Choroid plexus epithelial cell (primary cell): ENCODE measurements at places on chromosomes 4 and X.

GRCh38 chr4:125016892-125017299 is 297.9 kb upstream of the FAT4 start:
- DNase-seq: no peak

GRCh38 chr4:68390205-68390935 is 40.5 kb upstream of the YTHDC1 start:
- peak; percentile 3 for DNase-seq

GRCh38 chr4:112951362-112952312 is 97.8 kb upstream of the ANK2 start:
- peak; percentile 40 for DNase-seq

DNA sequence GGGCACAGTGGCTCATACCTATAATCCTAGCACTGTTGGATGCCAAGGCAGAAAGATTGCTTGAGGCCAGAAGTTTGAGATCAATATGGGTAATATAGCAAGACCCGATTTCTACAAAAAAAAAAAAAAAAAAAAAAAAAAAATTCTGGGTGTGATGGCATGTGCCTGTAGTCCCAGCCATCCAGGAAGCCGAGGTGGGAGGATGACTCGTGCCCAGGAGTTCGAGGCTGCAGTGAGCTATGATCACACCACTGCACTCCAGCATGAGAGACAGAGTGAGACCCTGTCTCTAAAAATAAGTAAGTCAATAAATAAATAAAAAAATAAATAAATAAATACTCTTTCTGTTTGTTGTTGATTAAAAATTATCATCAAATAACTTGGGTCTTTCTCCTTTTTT is 62.4 kb upstream of the BMPR1B start:
- DNase-seq: no peak

- DNase-seq: no peak
These were observed 113.1 kb downstream of the SHROOM4 start for GRCh38 chrX:50700921-50701320.

DNA sequence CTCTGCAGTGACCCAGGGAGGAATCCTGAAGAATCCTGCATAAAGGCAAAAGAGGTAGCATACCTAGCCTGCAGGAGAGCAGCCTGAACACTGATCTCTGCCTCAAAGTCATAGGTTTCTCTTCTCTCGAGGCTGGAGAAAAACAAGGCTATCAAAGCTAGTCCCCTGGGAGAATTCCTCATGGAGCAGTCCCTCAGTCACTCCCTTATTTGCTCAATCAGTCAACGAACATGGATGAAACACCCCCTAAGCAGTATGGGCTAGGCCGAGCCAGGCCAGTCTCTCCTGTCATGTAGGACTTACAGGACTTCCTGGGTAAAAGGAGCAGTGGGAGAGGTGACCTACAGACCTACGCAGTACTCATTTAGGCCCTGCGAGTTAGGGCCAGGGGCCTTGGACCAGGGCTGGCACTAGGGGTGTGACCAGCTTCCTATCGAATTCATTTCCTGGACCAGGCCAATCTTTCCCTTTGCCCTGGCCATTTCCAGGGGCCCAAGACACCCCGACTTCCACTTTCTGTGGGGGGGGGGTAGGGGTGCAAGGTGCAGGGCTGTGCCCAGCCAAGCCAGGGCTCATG is 164.1 kb downstream of the EFNB1 start:
- no peak for DNase-seq

DNA sequence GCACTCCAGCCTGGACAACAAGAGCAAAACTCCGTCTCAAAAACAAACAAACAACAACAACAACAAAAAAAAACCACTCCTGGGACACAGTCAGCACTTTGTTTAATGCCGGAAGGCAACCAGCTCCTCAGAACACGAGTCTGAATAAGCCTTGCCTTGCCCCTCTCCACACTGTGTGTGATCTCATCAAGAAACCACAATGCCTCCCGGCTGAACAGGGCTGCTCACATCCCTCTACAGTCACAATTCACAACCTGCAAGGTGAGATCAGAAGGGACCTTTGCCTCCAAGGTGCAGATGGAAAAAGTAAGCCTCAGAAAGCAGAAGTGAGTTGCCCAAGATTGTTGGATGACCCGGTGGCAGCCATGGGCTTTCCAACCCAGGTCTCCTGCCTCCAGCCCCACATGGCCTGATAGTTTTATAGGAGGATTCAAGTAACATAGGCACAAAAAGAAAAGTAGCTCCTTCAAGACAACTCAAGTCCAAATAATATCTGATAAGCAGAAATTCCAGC is 80.8 kb downstream of the JAKMIP1 start:
- no peak for DNase-seq

DNA sequence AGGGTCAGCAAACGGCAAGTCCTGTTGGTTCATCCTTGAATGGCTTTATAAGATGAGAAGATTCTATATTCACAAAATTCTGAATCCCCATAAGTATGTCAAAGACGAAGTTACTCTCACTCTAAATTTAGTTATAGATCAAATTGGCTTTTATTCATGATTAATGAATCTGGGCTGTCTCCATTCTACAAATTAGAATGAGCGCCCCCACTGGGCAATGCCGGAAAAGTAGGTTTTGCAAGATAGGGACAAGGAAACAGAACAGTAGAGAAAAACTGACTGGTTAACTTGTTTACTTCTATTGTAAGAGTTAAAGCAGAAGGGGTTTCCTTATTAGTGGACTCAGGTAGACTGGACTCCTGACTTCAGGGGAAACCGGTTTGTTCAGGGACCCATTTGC is 100.3 kb downstream of the F11 start:
- DNase-seq: no peak

- DNase-seq: peak; percentile 73
These were observed 105.7 kb downstream of the PSAPL1 start for GRCh38 chr4:7328913-7329638.

DNA sequence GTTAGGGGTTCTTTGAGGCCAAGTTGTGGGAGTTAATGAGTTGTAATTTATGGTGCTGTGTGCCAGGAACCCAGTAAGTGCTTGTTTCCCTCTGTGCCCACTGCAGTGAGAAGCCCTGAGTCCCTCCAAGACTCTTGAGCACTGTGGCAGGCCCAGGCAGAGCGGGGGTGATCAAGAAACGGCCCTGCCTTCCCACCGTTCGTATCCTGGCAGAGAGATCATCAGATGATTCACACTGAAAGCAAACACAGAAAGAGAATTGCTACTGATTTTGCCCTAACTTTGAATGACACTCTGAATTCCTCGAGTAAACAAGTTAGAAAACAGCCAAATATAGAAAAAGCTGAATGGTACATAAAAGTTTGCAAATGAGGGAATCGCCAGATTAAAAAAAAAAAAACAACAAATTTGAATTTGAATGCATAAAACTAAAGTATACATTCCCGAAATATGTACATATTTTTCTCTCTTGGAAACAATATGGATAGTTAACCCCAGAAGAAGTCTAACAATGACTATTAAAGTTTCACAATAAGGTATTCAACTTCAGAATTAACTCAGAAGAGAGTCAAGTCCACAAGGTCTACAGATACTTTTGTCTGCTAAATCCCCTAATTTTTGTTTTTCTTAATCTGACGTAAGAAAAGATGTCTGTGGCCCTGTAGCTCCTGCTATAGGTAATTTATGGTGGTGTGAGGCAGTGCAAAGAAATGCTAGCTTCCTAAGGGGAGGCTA is 71.8 kb downstream of the AFAP1 start:
- DNase-seq: no peak

DNA sequence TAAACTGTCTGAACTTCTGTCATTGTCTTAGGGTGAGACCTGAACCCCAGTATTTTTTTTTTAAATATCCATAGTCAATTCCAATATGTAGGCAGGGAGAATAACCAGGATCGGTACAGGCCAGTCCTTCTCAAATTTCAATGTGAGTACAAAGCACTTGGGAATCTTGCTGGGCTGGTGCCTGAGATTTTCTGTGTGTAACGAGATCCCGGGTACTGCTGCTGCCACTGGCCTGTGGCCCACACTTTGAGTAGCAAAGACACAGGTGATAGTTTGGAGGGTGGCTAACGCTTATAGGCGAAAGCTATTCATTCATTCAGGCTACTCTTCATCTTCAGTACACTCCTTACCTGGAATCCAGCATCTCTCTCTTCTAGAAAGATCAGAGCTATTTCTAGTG is 923.6 kb upstream of the TENM3 start:
- no peak for DNase-seq

DNA sequence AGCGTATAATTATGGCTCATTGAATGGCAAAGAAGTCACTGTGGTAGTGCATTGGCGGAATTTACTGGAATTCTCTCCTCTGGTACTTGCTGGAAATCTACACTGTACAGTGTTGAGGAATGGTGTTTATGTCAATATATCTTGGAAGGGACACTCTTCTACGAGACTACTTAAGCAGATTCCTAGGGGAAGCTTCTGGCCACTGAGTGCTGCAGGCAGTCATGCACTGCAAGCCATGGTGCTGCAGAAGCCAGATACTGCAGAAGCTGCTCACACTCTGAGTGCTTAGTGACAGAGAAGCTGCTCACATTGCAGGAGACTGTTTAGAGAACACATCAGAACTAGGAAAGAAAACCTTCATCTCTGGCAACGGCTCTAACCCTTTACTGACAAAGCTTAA is 725.0 kb downstream of the CCSER1 start:
- no peak for DNase-seq

- DNase-seq: no peak
These were observed 3.0 kb downstream of the BMP15 start for GRCh38 chrX:50913520-50913919.

DNA sequence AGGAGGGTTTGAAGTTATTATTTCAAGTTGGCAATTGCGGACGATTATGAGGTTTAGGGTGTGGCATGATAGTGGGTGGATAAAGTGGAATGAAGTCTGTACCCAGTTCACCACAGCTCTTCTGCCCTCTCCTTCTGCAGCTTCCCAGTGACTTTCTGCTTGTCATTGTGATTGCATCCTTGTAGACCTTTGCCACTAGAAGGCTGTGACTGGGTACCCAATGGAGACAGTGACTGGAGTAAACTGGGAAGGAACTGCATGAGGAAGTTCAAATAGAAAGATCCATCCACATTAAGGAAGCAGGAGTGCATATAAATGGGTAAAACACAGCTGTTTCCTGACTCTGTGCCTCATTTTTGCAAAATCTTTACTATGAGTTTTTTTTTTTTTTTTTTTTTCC is 53.5 kb upstream of the SPANXN3 start:
- DNase-seq: no peak

GRCh38 chrX:121161501-121161933 is 114.1 kb downstream of the GLUD2 start:
- no peak for DNase-seq

DNA sequence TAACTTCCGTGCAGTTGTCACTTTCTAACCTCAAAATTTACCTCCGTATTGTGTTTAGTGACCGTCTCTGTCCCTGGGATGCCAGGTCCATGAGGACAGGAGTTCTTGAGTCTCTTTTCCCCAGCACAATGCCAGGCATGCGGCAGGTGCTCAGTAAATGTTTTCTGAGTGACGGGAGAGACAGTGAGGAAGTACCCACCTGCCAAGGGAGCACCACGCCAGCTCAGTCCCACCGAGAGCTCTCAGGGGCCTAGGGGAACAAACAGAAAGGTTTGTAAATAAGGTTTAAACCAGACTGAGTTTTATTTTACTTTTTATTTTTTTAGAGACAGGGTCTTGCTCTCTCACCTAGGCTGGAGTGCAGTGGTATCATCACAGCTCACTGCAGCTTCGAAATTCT is 81.5 kb upstream of the NKX1-1 start:
- DNase-seq: no peak

- no peak for DNase-seq
These were observed 165.2 kb downstream of the CORIN start for GRCh38 chr4:47672696-47673095.

- no peak for DNase-seq
These were observed 312.7 kb upstream of the GATB start for GRCh38 chr4:152073351-152074087.

DNA sequence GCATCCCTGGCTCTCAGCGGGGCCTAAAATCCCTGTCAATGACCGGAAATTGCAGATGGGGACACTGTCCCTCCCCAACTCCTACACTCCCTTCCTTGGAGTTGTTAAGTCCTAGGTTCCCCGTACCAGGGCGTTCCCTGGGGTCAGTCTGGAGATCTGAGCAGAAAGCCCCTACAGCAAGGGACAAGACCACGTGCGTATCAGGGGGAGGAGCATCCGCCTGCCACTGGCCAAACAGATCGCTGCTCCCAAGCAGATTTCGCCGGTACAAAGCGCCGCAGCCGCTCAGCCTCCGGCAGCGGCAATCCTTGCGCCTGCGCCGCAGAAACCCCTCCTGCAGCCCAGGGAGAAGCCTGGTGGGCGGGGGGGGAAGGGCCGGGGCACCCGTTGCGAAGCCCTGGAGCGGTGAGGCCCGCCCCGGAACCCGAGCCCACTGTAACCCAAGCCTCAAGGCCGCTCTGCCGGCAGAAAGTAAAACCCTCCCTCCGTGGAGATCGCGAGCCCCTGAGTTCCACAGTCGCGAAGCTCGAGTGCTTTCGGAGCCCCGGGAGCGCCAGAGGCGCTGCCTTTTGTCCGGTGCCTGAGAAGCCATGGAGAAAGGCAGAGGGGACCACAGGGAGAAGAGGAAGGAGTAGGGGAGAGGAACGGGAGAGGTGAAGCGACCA is 2.7 kb downstream of the CRMP1 start:
- peak; percentile 4 for DNase-seq

DNA sequence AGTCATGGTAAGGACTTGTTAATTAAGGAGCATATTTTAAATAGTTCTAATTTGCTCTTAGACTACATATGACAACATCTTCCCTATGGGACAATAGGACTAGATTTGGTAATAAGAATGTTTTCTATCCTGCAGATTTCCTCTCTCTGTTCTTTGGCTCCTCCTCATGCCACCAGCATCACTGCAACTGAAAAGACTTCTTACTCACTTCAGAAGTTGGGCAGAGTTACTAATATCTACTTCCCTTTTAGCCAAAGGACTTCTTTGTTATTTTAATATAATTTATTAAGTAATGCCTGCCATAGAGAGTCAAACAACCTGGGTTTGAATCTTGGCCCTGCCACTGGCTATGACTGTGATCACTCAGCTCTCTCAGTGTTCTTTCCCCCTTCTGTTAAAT is 16.4 kb downstream of the MMAA start:
- no peak for DNase-seq

DNA sequence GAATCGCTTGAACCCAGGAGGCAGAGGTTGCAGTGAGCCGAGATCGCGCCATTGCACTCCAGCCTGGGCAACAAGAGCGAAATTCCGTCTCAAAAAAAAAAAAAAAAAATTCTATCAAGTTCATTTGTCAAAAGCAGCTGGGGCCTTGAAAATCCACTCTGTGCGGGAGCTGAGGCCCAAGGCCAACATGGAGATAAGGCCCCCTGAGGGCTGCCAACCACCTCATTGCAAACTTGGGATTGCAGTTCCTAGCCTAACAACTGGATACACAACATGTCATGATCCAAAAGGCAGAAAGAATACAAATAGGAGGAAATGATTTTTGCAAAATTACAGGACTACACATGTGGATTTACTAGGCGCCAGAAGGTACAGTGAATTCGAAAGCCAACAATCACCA is 22.5 kb upstream of the PRDX4 start:
- DNase-seq: no peak

GRCh38 chr4:38076153-38076669 is 116.0 kb downstream of the PTTG2 start:
- DNase-seq: no peak

- DNase-seq: no peak
These were observed 30.5 kb upstream of the ACSL1 start for GRCh38 chr4:184856277-184856609.
